ENCODE measurements at places on chromosomes 16 and 17.
A peak's percentile ranks its signal among the peaks of the same experiment; 100 is the strongest.

DNA sequence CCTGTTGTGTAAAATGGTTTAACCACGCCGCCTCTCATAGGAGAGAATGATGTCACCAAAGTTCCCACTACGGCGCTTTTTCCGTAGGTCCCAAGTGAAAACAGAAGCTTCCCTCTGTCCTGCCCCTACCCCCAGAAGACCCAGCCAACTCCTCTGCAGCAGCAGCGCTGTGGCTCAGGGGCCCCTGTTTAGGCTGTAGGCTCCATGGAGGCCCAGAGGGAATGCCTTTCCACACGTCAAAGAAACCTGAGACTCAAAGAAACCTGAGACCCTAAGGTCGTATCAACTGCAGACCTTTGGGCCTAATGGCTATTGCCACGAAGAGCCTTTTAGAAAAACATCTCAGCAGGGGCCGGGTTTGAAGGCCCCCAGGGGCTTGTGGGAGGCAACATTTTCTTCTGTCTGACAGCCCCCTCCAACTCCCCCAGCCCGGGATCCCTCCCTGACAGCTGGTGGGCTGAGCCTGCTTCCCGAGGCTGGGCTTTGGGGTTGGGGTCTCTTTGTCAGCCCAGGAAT is 43.1 kb upstream of the MEAK7 start:
- DNase-seq, result peak; percentile 40

- no peak for DNase-seq
Observed at GRCh38 chr16:84832488-84833143, 12.8 kb downstream of the CRISPLD2 start.

GRCh38 chr17:78342449-78343186 is 17.3 kb downstream of the SOCS3 start:
- DNase-seq, result no peak

GRCh38 chr16:3171181-3171854 is 16.7 kb upstream of the OR1F1 start:
- DNase-seq, result peak; percentile 64

DNA sequence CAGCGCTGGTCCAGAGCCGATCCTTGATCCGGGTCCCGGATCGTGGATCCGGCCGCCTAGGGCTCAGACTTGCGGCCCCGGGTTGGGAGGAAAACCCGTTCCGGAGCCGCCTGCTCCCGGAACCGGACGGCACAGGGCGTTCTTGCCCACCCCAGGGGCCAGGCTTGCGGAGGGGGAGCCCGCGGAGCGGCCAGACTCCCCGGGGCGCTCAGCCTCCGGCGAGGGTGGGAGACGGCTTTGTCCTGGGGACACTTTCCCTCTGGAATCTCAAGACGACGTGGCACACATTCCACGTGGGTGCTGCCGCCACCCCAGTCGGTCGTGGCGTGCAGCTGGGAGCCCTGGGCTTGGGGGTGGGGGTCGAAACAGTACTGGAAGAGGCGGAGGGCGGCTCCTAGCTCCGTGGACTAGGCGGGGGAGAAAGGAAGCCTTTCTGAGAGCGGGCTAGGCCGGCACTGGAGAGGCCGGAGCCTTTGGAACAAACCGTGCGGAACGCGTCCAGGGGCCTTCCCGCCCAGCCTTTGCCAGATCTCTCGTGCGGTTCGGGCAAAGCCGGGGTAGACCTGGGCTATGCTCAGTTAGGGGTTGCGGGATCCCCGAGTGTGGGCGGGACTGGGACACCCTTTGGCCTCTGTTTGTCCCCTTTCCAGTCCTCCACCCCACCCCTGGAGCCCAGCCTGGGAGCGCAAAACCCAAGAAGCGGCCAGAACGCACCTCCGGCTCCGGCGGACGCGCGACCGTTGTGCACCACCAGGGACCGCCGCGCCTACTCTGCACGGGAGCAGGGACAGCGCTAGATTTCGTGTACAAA is 26.5 kb downstream of the SREBF1 start:
- DNase-seq, result no peak

DNA sequence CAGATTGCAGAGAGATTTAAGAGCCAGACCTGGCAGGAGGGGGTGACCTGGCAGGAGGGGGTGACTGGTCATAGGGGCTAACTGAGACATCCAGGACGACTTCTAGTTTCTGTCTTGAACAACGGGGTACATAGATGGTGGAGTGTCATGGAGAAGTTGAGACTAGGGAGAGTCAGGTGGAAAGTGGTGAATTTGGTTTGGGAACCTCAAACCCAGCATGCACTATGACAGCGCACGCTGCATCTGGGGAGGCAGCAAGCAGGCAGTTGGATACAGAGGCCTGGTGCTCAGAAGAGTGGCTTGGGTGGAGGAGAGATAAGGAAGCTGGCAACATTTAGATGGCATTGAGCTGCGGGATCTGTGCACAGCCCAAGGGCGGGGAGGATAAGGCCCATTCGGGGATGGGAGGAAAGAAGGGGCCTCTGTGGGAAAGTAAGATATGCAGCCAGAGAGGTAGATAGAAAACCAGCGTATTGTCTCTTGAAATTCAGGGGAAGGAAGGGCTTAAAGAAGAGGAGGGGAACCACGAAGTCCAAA is 4.5 kb downstream of the RIPOR1 start:
- DNase-seq, result no peak

DNA sequence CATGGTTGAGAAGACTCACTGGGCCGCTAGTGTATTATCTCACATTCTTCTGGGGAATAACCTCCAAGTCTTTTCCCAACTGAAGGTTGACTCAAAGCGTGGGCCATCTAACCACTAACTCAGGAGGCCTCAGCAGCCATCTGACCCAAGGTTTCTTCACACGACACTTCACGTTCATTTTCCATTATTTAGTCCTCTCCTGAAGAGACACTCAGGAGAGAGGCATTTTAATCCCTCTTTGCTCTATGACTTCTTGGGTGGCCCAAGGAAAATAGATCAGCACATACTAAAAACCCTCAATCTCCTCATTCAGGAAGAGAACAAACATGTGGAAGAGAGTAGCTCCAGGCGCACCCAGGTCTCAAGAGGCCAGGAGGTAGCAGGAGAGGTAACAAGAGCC is 252.8 kb upstream of the FOXF1 start:
- no peak for DNase-seq

GRCh38 chr17:81037026-81037797 is 2.3 kb downstream of the BAIAP2 start:
- no peak for DNase-seq

GRCh38 chr17:1212946-1213345 is 33.2 kb upstream of the ABR start:
- no peak for DNase-seq

GRCh38 chr17:41943492-41943891 is 13.1 kb downstream of the ODAD4 start:
- no peak for DNase-seq

DNA sequence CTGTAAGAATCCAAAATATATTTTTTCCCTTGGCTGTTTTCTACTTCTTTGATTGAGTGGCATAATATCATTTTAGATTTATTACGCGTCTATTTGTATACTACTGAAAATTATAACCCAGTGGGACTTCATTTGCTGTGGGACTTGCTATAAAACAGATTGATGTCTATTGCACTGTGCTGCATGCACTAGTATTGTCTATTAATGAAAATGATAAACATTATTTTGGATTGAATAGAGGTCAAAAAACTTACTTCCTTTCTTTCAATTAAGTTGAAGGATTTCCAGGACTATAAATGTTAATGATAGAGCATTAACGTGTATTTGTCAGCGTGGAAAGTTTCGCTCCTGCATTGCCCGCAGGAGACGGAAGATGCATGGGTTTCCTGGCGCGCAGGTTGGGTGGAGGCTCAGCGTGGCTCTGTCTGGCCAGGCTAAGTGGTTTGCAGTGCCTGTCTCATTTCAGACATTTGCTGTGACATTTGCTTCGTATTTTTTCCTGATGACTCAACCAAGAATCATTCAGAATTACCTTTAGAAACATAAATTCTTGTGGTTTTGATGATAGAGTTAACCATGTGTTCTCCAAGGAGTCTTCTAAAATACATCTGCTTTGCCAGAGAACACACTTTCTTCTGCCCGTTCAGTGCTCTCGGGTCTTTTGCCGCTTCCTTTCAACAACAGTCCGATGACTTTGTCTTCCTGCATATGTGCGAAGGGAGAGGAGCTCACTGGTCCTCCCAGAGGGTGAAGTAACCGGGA is 216.7 kb downstream of the RPTOR start:
- peak; percentile 68 for DNase-seq

DNA sequence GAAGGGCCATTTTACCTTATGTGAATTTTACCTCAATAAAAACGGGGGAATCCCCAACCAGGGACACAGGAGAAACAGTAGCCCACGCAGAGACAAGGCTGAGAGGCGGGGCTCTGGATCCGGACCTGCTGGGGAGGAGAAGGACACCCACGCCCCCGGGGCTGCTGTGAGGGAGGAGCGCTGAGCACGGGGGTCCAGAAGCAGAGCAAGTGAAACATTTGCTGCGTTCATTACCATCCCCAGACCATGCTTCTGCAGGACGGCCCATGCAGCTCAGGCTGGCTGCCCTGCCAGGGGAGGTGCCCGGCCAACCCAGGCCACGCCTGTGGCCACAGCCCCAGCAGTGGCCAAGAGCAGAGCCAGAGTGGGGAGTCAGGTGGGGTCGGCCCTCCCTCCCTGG is 50.0 kb downstream of the KCNJ18 start:
- DNase-seq, result no peak

DNA sequence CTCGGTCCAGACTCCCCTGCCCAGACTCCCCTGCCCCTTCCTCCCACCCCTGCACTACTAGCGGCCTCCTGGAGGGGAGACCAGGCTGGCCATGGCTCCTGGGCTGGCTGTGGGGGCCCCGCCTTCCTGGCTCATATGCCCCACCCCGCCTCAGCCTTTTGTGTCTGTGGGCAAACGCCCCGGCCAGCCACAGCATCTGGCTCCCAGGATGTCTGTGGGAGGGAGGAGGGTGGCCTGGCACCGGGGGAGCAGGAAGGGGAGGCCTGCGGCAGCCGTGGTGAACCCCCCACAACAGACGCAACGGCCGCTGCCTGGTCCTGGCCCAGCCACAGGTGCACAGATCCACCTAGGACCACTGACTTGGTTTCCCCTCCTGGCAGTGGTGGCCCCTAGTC is 32.9 kb downstream of the BAHCC1 start:
- no peak for DNase-seq

GRCh38 chr16:64061621-64062020 is 1060.2 kb downstream of the CDH11 start:
- DNase-seq, result no peak

DNA sequence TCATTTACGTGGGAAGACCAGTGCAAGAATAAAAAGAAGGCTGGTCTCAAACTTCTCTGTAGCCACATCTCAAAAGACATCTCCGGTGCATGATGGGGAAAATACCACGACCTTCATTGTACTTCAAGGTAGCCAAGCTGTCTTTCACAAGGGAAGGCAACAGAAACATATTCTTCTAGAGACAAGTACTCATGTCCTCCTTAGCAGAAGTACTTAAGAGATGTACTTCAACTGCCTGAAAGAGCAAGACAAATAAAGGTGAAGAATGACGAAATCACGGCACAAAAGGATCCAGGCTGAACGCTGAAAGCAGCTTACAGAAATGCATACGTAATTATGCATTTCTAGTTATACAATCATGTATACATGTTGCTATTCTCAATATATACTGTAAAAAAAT is 124.1 kb upstream of the RCVRN start:
- no peak for DNase-seq

DNA sequence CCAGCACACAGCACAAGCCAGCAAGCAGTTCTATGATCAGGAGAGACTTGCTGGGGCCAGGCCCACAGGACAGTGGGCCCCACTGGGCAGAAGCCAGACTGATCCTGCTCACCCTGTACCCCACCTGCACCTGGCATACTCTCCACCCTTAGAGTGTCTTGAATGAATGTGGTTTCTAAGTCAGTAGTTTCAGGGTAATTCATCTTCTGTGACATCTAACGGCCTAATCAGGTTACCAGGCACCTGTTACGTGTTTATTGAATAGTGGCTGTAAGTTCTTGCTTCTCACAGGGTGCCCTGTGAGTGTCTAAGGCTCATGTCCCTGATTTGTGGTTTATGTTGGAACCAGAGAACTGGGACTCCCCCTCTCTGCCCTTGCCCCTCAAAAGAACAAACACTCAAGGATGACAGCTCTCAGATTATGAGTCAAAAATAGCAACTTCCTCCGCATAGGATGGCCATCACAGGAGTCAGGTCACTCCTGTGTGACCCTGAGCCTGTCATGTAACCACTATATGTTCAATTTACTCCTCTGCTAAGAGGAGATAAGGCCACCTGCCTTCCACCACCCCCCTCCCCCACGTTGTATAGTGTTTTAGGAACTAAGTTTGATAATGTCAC is 7.0 kb upstream of the OR2C1 start:
- DNase-seq, result no peak

GRCh38 chr17:45787044-45787443 is 2.9 kb downstream of the CRHR1 start:
- no peak for DNase-seq

GRCh38 chr17:82155606-82156005 is 57.0 kb downstream of the CCDC57 start:
- no peak for DNase-seq

DNA sequence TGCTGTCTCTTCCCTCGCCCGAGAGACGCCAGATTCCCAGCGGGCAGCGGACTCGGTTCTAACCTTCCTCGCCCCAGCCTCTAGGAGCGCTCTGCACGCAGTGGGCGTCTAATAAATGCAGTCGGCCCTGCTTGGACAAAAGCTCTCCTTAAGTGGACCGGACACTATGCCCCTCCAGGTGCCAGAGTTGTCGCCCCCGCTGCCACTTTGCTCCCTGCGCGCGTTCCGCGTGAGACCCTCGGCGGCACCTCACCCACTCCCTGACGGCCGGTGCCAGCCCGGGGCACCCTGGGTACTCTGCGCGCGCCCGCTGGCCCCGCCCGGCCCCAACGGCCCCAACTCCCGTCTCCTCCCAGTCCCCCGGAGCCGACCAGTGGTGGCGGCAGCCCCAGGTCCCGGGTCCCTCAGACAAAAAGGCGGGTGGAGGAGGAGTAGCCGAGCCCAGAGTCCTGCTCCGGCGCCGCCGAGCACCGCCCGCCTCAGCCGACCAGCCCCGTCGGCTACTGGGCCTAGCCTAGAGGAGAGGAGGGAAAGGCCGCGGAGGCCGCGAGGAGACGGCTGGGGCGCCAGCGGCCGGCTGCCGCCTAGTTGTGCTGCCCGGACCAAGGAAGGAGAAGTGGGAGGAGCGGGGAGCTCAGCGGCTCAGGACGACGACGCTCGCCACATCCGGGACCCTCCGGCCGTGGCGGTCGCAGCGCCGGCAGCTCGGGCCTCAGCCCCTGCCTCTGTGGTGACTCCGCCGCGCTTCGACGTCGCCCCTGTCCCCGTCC is 123.0 kb downstream of the GOSR1 start:
- peak; percentile 64 for DNase-seq

GRCh38 chr17:47907932-47908562 is 12.0 kb downstream of the SP2 start:
- no peak for DNase-seq

GRCh38 chr17:60630352-60630751 is 30.4 kb downstream of the PPM1D start:
- DNase-seq, result no peak

Measured in stimulated activated CD8-positive, alpha-beta memory T cell treated with anti-CD3 and anti-CD28 coated beads, Interleukin-15, amount 100 ng/mL, for 48 hours (primary cell).